Breast epithelium (tissue), 4 donors: ENCODE measurements at places on chromosomes 4 and X.
A peak's percentile ranks its signal among the peaks of the same experiment; 100 is the strongest.

- DNase-seq = no peak
These were observed 2.3 kb upstream of the PPP2R3B start for GRCh38 chrX:389021-389441.

- no peak for DNase-seq
These were observed 33.4 kb upstream of the FAM47B start for GRCh38 chrX:34909151-34909550.

DNA sequence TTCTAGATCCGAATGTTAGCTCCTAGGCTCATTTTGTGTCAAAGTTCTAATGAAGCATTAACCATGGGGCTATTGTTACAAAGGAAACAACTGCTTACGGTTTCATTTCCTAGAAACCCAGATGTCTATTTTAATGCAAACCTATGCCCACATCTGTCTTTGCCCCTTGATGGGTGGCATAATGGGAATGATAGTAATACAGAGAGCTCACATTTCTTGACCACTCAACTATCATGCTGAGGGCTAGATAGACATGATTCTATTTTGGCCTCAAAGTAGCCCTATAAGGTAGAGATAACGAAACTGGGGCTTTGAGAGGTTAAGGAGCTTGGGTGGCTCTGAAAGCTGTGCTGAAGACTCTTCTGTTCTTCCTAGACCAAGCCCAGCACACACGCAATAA, 1.9 kb downstream of the TLR7 start:
- no peak for DNase-seq

DNA sequence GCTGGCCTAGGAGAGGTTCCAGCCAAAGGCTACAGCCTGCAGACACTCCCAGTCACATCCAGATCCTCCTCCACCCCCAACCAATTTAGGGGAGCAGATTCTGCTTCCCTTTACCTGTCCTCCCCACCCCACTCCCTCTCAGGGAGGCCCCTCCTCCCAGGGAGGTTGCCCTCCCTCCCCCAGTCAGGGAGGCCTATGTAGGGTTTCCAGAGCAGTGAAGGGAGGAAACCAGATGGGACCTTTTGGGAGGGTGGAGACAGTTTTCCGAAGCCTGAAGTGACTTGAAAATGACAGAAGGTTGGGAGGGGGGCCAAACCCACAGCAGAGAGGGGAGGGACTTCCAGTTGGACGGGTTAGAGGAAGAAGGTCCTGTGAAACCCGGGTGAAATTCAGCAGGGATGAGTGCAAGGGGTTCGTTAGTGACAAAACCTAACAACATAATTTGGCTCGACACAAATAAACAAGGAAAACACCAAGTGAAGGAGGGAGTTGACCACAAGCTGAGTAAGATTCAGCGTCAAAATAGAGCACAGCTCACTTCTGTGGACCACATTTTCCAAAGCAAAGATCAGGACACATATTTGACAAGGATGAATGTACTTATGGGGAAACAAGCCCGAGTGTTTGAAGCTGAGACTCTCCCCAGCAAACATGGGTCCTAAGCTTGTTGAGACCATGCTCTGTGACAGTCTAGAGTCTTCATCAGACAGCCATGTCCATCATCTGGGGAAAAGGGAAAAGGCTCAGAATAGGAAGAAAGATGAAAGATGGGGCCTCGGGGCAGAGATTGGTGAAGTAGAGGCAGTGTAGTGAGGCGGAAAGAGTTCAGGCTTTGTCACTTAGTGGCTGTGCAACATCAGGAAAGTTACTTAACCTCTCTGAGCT, 46.4 kb downstream of the PRPS1 start:
- peak; percentile 81 for DNase-seq

GRCh38 chr4:158958489-158959270, 144.2 kb upstream of the RAPGEF2 start:
- DNase-seq = no peak

- no peak for DNase-seq
These were observed 79.8 kb upstream of the LANCL3 start for GRCh38 chrX:37491686-37492085.

DNA sequence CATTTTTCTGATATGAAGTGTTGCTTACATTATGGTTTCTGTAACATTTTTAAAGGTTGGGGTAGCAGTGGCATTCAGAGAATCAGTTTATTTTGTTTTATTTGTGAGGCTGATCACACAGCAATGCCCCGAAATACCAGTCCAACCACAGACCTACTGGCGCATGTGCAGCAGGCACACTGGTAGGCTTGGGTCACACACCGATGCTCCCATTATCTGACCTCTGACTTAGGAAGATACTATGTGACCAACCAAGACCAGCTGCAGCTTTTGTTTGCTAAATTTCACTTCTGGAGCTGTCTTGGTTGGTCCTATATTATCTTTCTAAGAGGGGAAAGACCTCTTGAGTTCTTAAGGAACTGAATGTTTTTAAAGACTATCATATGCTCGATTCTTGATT, 18.7 kb downstream of the PGM2 start:
- DNase-seq = no peak

DNA sequence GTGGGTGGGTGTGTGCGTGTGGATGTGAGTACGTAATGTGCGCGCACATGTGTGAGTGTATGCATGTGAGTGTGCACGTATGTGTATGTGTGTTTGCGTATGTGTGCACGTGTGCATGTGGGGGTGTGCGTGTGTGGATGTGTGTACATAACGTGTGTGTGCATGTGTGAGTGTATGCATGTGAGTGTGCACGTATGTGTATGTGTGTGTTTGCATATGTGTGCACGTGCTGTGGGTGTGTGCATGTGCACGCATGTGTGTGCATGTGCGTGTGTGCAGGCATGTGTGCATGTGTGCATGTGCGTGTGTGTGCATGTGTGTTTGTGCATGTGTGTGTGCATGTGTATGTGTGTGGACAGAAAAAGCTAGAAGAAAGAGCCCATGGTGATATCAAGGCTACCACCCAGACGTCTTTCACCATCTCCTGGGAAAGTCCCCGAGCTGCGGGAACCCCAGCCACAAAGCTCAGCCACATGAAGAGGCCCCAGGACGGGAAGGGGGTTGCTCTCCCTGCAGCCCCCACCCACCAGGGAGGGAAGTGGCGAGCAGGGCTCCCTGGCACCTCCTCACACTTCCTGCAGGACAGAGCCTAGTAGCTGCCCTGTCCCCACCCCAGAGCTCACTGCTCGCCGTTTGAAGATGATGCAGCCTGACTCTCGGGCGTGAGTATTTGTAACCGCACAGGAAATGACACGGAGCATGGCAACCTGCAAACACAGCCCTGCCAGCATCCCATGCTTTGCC, 108.3 kb downstream of the DCTD start:
- DNase-seq = no peak

DNA sequence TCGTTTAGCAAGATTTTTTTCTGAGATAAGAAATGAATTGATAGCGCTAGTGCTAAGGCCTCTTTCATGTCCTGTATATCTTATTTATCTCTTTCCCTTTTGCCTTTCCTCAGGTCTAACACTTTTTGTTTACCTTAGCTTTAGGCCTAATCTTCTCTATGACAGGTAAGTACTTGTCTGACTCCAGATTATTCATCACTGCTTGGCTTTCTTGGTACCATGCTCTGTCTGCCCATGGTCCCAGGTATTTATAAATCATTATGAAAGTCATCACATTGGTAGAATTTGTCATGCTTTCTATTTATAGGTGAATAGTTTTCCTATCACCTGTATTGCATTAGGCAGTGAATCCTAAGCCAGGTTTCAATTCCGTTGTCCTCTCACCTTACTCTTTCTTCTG, 99.5 kb upstream of the CTSO start:
- no peak for DNase-seq

GRCh38 chrX:134898440-134898839, 92.4 kb upstream of the SMIM10 start:
- DNase-seq = no peak

DNA sequence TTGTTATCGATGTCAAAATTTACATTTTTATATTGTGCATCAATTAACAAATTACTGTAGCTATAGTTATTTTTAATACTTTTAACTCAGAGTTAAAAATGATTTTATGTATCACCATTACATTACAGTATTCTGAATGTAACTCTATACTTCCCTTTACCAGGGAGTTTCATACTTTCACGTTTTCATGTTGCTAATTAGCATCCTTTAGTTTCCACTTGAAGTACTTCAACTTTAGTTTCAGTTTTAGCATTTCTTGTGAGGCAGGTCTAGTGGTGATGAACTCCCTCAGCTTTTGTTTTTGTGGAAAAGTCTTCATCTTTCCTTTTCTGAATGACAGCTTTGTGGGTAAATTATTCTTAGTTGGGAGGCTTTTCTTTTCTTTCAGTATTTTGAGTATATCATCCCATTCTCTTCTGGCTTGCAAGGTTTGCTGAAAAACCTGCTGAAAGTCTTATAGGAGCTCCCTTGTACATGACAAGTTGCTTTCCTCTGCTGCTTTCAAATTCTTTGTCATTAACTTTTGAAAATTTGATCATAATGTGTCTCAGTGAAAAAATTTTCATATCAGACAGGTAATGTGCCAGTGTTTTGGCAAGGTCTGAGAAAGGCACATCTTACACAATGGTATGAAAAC, 9.8 kb upstream of the CISD2 start:
- no peak for DNase-seq

DNA sequence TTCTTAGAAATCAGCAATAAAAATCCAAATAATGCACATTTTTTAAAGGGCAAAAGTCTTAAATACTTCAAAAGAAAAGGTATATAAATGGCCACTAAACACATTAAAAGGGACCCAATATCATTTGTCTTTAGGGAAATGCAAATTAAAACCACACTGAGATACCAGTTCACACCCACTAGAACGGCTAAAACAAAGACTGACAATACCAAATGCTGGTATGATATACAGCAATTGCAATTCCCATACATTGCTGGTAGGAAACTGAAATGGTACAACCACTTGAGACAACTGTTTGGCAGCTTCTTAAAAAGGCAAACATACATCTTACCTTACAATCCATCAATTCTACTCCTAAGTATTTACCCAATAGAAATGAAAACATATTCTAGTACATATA, 33.7 kb downstream of the CAMK2D start:
- DNase-seq = no peak

DNA sequence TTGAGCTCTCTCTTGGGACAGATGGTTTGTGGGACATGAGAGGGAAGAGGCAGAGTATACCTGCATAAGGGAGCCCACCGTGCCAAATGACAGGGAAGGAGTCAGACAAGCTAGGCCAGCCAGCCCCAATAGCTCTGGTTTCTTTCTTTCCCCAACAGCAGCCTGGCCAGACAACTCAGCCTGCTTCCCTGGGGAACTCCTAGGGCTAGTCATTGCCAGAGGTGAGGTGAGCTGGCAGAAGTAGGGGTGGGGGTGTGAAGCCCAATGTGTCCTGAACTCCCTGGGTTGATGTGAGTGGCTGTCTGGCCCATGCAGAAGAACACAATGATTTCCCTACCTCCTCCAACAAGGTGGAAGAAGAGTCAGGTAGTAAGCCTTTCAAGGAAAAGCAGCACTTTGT, 135.5 kb downstream of the AMMECR1 start:
- DNase-seq = no peak

DNA sequence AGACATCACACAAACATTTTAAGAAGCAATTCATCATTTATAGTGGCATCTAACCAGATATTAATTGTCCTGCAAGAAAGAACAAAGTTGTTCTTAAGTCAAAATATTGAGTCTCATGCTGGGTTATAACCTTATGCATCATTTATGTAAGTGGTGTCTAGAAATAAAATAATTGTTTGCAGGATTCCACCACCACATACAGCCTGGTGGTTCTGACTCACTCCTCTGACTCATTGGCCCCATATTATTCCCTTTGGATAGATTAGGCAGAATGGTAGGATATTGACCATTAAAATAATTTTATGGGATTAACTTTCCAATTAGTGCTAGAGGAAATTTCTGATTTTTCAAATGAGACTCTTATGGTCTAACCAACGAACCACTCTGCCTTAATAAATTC, 384.5 kb downstream of the GRXCR1 start:
- DNase-seq = no peak

DNA sequence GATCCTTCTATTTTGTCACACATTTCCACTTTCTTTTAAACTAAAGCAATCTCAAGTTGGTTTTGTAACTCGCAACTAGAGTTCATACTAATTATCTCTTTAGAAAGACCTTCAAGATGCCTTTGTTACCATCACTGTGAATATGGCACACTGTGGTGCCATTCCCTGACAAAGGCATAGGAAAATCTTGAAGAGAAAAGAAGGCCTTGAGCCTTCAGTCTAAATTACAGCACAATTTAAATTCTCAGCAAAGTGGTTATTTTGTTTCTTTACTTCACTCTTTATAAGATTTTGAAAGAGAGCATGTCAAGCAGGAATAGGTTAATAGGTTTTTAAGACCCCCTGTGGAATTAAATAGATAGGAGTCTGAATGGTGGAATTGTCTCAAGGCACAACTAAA, 89.0 kb upstream of the BANK1 start:
- DNase-seq = no peak

DNA sequence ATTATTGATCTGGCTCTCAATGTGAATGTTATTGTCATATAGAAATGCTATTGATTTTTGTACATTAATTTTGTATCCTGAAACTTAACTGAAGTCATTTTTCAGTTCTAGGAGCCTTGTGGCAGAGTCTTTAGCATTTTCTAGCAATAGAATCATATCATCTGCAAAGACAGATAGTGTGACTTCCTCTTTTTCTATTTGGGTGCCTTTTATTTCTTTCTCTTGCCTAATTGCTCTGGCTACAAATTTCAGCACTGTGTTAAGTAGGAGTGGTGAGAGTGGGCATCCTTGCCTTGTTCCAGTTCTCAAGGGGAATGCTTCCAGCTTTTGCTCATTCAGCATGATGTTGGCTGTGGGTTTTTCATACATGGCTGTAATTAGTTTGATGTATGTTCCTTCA, 102.7 kb downstream of the SH3BGRL start:
- no peak for DNase-seq

DNA sequence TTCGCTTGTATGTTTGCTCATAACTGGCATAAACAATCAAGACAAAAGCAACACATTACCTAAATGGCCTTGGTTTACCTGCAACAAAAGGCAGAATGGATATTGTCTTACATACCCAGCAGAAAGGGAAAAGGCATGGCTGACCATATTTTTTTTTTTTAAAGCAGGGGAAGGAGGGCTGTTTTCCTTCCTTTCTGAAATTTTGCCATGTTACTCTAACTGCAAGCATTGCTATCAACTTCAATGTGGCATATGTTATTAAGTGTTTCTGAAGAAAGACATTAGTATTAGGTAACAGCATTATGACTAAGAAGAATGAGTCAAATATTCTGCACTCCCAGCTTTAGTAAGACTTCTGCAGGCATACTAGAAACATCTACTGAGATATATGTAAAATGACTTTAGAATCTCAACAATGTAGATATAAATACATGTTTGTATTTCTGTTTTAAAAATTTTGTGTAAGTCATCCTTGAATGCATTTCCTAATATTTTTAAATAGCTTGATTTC, 512.6 kb upstream of the FAM241A start:
- DNase-seq = no peak
